Amygdala (tissue), 56 donors: ENCODE measurements at places on chromosomes 16 and 17.

DNA sequence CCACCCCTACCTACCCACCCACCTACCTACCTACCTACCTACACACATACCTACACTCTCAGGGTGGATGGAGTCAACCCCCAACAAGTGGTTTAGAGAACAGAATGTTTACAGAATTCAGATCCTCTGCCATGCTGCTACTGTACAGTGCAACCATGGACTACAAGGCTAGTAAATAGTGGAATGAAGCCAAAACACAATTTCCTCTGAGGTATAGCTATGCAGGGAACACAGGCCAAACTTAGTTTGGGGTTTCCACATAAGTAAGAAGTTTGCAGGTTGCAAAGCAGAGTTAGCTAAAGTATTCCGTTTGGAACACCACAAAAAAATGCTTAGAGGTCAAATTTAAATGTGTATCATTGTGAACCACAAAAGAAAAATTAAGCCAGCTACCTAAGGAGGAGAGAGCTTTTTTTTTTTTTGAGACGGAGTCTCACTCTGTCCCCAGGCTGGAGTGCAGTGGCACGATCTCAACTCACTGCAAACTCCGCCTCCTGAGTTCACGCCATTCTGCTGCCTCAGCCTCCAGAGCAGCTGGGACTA lies 2.7 kb upstream of the AP1G1 start:
- no peak for DNase-seq

DNA sequence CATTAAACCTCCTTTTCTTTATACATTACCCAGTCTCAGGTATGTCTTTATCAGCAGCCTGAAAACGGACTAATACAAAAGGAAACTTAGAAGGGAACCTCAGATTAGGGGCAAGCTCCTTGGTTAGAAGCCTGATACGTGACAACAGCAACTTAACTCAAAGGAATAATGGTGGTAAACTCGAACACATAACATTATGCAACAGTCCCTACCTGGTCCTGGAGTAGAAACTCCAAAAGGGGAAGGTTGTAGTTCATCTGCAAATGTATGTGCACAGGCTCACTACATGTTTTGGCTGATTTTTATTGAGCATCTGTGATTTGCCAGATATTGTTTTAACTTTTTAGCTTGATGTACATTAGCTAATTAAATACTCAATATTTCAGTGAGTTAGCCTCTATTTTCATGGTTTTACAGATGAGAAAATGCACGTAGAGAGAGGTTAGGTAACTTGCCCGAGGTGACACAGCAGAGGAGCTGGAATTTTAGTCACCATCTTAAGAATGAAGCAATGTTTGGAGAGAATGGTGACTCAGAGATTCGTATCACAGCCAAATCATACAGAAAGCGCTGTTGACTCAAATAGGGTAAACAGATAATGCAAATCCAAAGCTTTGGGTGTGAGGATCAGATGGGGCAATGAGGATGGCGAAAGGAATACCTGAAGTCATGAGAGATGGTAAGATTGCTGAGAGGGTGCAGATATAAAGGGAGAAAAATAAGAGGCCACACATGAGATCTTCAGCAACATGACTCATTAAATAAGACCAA lies 194.9 kb upstream of the RBFOX1 start:
- no peak for DNase-seq

GRCh38 chr17:80960037-80960796 lies 31.4 kb upstream of the CHMP6 start:
- DNase-seq, result no peak

- no peak for DNase-seq
These were observed 13.0 kb downstream of the AXIN2 start for GRCh38 chr17:65548269-65548969.

- no peak for DNase-seq
These were observed 8.8 kb upstream of the TANGO6 start for GRCh38 chr16:68834550-68834949.

DNA sequence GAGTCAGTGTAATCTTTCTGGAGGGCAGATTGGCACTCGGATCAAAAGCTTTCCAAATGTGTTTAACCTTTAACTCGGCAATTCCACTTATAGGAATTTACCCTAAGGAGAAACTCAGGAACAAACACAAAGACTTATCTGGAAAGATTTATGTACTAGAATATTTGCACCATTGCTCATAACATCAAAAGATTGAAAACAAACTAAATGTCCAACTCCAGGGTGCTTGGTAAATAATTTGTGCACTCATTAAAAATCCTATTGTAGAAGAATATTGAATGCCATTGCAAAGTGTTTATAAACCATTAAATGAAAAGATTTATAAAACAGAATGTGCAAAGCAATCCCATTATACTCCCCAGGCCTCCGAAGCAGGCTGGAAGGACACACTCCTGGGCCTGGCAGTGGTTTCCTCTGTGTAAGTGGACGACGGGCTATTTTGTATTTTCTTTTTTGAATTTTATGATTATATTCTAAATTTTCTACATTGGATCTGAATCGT lies 18.7 kb upstream of the RBFOX3 start:
- DNase-seq, result no peak

GRCh38 chr17:75036643-75037268 lies 10.0 kb downstream of the ATP5PD start:
- DNase-seq, result no peak
